ENCODE measurements at places on chromosomes 1 and 21.

DNA sequence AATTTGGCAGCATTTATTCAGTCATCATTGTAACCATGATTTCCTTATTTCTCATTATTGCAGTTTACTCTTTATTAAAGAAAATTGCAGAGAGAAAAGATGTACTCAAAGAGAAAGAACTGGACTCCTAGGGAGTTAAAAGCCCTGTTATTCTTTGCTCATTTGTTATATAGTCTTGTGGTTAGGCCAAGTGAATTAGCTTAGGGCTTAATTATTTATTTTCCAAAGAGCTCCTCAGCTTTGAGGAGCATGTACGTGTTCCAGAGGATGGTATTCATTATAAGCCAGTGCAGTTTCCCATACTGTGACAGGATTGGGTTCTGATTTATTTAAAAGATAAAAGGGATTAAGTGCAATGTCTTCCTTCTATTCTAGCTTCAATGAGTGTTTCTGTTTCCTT lies 86.4 kb downstream of the GPR161 start:
- no peak for DNase-seq

DNA sequence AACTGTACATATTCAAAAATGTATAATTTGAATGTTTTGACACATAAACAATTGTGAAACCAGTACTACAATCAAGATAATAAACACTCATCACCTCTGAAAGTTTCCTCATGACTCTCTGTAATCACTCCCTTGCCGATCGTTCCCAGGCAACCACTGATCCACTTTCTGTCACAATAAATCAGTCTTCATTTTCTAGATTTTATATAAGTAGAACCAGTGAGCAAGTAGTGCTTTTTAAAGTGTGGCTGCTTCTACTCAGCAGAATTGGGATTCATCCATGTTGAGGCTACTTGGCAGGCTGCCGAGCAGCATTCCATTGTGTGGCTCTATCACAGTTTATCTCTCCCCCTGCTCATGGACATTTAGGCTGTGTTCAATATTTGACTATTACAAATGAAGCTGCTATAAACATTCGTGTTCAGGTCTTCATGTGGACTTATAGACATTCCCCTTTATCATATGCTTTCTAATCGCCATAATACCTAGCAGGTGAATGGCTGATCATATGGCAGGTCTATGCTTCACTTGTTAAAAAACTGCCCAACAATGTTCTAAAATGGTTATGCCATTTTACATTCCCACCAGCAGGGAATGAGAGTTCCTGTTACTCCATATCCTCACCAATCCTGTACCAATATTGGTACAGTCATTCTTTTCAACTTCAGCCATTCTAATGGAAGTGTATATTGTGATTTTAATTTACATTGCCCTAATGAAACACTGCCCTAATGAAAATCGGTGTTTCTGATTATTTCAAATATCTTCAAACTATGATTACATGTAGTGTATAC lies 20.5 kb downstream of the TEX38 start:
- DNase-seq: no peak

DNA sequence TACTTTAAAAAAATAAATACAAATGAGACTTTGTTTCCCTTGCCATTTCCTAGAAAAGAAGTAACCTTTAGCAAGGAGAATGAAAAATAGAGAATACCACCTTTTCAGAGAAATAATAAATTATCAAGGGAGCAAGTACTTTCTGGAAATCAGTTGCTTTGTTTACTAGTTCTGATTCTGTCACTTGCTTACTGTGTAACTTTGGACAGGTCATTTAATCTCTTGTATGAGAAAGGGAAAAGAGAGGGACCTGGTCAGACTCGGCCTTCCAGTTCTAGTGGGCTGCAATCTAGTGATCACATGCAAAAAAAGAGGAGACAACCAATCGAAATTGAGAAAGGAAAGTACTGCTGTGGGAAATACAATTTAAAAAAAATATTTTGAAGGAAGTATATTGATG lies 34.2 kb downstream of the KCTD3 start:
- no peak for DNase-seq

- DNase-seq: no peak
These were observed 33.1 kb upstream of the SLAMF9 start for GRCh38 chr1:159987186-159987585.

GRCh38 chr1:10962483-10962882 lies 50.0 kb upstream of the TARDBP start:
- DNase-seq: no peak

- no peak for DNase-seq
These were observed 20.5 kb downstream of the CD84 start for GRCh38 chr1:160558660-160559380.

DNA sequence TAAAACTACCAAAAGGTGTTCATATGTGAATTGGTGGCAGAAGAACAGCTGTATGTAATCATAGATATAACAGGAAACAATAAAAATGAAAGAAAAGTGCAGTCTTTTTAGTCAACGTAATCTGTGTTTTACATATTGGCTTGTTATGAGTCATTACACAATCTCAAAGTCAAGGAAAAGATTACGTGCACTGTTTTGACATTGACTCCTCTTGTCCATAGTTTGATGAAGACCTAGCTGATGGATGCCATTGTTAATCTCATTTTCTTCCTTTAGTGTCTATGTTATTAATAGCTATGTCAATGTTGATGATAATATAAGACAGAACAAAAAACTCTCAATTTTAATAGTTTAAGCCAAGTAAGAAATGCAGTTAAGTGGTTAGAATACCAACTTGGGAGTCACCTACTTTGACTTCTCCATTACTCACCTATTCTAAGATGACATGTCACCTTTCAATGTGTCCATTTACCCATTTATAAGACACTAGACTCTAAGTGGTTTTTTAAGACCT lies 84.5 kb upstream of the SAMSN1 start:
- no peak for DNase-seq

DNA sequence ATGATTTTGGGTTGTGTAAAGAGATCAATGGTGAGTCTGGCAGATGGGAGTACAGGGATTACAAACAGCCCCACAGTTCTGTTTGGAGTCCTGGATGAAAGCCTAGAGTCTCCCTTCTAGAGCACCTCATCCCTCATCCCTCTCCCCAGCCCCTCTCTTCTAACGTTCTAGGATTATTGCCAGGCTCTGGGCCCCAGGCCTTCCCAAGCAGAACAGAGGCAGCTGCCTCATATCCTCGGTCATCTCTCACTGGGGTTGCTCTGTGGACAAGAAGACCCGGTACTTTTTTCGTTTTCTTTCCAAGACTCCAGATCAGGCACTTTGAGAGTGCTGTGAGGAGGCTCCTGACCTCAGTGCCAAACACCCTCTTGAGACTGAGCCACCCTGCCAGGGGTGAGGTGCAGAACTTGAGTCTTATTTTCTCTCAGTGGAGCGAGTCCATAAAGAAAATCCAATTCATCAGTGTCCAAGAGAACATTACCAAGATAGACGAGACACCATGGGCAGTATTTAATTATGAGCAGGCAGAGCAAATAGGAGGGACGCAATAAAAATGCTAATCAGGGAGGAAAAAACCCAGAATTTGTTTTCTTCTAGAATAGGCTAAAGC lies 17.1 kb upstream of the KCND3 start:
- no peak for DNase-seq

DNA sequence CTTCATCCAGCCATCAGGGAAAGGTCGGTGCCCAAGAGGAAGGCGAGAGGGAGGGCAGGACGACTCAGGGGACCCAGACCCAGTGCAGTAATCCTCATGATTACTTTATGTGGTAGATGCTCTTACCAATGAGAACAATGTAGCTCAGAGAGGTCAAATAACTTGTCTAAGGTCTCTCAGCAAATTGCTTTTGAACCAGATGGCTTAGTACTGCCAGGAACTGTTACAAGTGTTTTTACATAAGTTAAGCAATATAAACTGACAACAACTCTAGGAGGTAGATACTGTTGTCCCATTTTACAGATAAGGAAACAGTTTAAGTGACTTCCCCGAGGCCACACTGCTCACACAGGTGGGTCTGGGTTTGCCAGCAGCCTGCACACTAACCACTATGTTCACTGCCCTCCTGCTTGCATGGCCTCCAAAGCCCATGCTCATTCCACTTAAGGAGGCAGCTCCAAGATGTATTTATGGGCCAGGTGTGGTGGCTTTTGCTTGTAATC lies 111.7 kb downstream of the LACTBL1 start:
- DNase-seq: no peak

GRCh38 chr1:8902765-8903164 lies 24.3 kb upstream of the ENO1 start:
- DNase-seq: no peak

GRCh38 chr21:19995253-19995652 lies 1003.0 kb upstream of the NCAM2 start:
- no peak for DNase-seq

DNA sequence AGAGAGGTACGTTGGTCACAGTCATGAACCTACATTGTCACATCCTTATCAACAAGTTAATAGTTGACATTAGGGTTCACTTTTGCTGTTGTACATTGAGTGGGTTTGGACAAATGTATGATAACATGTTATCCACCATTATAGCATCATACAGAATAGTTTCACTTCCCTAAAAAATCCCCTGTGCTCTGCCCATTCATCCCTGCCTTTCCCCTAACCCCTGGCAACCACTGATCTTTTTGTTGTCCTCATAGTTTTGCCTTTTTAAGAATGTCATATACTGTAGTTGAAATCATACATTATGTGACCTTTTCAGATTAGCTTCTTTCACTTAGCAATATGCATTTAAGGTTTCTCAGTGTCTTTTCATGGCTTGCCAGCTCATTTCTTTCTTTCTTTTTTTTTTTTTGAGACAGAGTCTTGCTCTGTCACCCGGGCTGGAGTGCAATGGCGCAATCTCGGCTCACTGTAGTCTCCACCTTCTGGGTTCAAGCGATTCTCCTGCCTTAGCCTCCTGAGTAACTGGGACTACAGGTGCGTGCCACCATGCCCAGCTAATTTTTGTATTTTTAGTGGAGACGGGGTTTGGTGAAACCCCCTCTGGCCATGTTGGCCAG lies 50.6 kb downstream of the UCK2 start:
- no peak for DNase-seq

GRCh38 chr1:100051401-100051800 lies 81.3 kb downstream of the SASS6 start:
- no peak for DNase-seq

DNA sequence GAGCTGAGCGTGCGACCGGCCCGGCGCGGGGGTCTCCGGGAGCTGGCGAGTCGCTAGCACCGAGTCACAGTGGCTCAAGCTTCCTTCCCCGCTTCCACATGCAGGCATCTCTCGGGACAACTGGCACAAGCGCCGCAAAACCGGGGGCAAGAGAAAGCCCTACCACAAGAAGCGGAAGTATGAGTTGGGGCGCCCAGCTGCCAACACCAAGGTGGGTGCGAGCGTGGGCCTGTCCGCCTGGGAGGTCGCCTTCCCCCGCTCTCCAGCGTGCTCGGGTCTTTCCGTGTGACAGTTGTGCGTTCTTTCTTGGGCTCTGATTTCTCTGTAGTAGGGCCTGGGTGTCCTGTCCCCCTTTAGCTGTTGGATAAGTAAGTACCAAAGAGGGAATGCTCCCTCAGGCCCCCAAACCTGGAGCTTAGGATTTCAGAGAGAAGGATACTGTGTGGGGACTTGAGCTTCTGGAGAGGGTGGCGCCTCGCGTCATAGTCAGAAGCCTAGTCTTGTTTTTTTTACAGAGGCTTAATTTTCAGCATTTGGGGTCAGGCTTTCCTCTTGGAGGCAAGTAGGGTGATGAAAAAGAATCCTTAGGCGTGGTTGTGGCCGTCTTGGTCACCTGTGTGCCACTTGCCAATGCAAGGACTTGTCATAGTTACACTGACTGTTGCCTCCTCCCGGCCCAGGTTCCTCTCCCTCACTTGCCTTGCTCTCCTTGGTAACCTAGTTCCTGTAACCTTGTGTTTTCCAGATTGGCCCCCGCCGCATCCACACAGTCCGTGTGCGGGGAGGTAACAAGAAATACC lies 790 bp downstream of the RPS8 start:
- no peak for DNase-seq

DNA sequence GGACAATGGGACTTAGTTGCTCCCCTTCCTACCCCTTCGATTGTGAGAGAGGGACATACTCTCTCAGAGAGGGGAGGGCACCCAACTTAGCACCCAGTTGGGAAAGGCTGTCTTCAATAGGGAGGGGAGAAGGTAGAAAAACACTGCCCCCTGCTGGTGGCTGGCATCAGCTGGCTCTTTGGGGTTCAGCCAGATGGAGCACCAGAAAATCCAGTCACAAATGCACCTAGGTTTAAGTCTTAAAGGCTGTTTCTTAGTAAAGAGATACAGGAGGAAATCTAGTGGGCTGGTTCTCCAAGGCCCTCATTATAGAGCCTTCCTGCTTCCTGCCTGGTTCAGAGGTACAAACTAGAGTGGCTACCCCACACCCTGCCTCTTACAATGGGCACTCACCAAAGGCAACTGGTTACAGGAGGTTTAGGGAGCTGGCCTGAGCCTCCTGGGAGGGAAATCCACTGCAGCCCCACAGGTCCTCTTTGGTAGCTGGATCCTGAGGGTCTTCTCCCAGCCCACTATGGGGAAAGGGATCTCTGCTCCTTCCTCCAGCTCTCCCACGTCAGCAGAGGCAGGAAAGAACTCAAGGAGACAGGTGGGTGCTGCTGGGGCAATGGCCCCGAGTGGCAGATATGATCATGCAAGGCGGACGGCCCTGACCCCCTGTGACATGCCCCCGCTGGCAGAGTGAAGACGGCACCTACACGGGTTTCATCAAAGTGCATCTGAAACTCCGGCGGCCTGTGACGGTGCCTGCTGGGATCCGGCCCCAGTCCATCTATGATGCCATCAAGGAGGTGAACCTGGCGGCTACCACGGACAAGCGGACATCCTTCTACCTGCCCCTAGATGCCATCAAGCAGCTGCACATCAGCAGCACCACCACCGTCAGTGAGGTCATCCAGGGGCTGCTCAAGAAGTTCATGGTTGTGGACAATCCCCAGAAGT lies 28.3 kb downstream of the EIF2D start:
- peak; percentile 31 for DNase-seq

DNA sequence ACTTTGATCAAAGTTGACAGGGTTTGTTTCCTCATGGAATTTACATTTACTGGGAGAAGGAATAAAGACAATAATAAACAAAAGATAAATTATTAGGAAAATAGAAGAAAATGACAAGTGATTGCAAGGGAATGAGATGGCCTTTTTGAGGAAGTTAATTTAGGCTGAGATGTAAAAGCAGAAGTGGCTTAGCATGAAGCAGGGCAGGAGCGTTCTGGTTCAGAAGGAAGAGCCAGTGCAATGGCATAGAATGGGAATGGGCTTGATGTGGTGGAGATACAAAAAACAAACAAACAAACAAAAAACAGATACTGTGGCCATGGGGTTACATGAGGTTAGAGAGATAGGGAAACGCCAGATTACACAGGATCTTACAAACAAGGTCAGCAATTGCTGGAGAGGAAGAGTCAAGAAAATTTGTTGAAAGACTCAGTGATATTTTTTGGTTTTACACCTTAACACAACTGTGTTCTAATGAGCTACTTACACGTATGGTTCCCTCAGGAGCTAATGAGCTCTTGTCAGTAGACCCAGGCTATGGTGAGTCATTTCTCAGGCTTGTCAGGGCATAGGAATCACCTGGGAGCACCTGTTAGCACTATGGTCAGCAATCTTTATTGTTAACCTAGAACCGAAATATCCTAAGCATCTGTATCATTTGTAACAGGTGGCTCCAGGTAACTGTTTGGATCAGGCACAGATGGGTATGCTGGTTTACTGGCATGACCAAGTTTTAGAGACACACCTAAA lies 8.7 kb upstream of the CADM3 start:
- DNase-seq: no peak

GRCh38 chr1:2821966-2822620 lies 20.6 kb upstream of the TTC34 start:
- DNase-seq: peak; percentile 6

Measured in C1 segment of cervical spinal cord (tissue), 14 donors.